ENCODE measurements at places on chromosomes 7 and 10.

DNA sequence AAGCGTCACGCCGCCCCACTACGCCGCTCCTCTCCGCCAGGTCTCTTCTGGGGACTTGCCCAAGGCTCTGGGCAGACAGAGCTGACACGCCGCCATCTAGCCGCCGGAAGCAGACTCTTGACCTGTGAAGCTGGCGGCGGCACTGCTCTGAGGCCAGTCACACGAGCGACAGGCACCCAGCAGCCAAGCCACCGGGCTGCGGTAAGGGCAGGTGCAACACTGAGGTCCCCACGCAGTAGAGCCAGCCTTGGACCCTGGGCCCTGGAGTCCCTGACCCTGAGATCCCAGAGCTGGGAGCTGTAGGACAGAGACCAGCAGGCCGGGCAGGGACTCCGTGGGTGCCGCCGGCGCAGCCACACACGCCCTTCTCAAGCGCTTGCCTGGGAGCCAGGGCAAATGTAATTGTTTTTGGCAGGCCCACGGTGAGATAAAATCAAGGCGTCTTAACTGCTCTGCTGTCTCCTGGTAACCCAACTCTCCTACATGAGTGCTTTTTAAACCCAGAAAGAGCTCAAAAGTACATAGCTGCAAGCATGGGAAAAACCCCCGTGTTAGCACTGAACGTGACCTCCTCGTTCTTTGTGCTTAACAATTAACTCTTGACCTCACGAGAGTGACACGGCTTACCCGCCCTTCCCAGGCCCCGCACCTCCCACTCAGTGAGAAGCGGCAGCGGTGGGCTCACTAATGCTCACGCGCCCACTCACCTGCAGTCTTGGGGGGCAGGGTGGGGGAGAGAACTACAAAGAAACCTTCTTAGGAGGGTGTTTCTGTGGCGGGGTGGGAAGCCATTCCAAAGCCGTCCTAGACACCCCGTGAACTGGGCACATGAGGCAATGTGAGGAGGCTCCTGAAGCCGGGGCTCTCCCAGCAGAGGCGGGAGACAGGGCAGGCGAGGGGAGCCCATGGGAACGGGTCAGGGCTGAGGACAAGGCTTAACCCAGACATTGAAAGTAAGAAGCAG, 8.5 kb downstream of the GPER1 start:
- DNase-seq: no peak

- no peak for DNase-seq
Observed at GRCh38 chr10:33387720-33388119, 53.3 kb upstream of the NRP1 start.

- no peak for DNase-seq
Observed at GRCh38 chr7:120933475-120933874, 17.1 kb upstream of the ING3 start.

GRCh38 chr7:18648849-18649758, 153.6 kb downstream of the HDAC9 start:
- DNase-seq: no peak

DNA sequence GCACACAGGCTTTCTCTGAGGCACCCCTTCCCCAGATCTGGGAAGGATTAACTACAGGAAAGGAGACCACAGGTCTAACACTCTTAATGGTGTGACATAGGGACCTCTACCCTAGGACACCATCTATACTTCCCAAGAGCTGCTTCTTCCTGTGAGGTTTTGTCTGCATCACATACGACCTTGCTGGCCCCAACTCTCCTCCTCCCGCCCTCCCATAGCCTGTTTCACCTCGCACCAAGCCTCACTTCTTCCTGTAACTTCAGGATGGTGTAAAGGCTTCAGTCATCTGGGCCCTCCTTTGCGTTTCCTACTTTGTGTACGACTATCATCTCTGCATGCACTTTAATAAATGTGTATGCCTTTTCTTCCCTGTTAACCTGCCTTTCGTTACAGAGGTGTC, 274.3 kb downstream of the KLF6 start:
- no peak for DNase-seq

GRCh38 chr10:625751-626711, 63.4 kb downstream of the DIP2C start:
- no peak for DNase-seq

GRCh38 chr7:139598642-139599041, 75.2 kb downstream of the CLEC2L start:
- no peak for DNase-seq

DNA sequence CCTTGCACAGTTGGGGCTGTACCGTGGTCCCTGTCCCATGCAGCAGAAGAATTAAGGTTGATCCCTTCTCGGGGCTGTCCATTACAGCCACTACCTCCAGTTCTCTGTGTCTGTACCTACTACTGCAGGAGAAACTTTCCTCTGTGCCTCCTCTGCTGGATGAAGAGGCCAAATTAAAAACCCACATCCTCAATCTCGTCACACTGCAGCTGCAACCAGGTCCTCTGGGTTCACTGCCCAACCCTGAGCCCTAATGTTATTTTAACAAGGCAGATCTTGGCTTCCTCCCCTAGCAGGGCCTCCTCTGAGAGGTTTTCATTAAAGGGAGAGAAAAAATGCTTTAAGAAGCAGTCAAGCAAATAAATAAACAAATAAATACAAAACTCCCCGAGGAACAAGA, 66.6 kb downstream of the PLXNA4 start:
- DNase-seq: peak; percentile 44

DNA sequence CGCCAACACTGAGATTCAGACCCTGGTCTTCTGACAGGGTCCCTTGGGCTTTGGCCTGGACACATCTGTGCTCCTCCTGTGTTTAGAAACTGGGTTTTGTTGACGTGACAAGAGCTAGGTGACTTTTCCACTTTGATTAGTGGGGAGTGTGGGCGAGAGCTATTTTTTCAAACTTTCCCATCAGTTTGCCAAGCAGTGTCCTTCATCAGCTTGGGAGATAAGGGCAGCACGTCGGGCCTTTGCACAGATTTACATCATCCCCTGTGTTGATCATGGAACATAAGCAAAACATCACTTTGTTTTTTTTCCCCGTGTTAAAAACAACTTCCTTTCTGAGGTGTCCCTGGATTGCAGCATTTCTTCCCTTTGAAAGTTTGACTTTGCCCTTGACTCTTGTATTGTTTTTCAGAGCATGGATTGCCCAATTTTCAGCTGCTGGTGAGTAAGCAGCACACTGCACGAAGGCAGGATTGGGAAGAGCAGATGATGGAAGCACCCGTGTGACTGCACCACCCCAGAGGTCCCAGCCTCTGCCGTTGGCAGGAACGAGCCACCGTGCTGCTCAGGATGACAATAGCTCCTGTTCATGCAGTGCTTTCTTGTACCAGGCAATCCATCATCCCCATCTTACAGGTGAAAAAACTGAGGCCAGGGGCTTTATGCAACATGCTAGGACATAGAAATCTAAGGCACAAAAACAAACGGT, 6.4 kb upstream of the IGFBP1 start:
- peak; percentile 14 for DNase-seq

DNA sequence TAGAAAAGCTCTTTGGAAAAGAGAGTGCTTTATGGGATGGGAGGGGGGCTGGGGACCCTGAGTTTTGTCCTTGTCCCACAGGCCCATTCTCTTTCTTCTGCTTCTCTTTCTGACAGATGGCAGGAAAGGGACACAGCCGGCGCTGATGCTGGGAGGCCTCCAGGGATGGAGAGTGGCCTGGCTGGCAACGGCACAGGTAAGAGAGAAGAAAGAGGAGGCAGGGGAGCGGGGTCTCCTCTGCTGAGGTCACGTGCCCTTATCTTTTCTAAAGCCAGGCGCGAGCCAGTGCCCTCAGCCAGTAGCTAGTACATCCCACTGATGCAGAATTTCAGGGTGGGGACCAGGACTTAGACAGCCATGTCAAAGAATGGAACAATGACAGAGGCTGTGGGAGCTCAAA, 9.2 kb downstream of the ZNF775 start:
- DNase-seq: no peak

GRCh38 chr7:95646350-95646749, 50.0 kb upstream of the PDK4 start:
- no peak for DNase-seq

GRCh38 chr7:149459540-149460452, 1.1 kb downstream of the ZNF777 start:
- DNase-seq: no peak

- no peak for DNase-seq
Observed at GRCh38 chr10:28810057-28810870, 132.9 kb downstream of the BAMBI start.

DNA sequence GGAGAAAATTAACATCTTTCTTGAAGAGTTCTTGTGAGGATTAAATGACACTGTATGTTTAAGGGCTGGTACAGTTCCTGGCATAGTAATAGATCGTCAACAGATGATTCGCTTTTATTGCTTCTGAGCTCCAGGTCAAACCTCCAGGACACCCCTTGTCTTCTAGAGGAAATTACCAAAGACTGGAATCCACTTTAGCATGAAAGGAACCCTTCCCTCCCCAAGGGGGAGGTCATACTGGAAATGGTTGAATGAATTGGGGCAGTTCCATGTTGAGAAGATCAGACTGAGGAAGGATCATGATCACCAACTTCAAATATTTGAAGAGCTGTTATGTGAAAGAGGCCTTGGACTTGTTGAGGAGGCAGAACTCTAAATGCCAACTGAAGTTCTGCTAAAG, 8.9 kb downstream of the NFE2L3 start:
- DNase-seq: no peak

DNA sequence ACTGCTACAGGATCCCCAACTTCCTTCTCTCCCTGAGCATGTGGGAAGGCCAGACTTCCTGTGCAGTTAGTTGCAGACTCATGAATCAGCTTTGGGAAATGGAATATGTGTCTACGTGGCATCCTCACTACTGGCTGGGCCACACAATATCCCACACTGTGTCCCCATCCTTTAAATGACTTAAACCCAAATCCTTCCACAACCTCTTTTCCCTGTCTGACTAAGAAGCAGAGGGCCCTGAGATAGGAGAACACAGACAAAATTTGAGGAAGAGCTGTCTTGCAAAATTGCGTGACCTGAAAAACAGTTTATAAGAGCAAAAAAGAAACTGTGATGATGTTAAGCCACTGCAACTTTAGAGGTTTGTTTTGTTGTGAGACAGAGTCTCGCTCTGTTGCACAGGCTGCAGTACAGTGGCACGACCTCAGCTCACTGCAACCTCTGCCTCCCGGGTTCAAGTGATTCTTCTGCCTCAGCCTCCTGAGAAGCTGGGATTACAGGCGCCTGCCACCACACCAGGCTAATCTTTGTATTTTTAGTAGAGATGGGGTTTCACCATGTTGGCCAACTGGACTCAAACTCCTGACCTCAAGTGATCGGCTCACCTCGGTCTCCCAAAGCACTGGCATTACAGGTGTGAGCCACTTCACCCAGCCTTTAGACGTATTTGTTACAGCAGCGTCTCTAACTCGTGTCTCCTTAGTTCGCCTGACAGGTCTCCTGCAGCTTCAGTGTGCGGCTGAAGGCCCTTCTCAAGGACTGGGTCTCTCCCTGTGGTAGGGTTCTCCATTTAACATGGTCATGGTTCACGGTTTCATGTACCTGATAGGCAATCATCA, 46.9 kb upstream of the SFMBT2 start:
- DNase-seq: no peak

DNA sequence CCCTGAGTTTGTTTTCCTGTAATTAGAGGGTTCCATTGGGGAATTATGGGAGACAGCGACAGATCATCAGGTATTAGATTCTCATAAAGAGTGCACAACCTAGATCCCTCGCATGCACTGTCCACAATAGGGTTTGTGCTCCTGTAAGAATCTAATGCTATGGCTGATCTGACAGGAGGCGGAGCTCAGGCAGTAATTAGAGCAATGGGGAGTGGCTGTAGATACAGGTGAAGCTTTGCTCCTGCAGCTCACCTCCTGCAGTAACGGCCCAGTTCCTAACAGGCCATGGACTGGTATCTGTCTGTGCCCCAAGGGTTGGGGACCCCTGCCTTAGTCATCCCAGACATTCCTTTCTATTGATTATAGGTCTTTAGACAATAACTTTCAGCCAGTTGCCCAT, 894 bp upstream of the ZSCAN21 start:
- DNase-seq: no peak

- no peak for DNase-seq
Observed at GRCh38 chr7:158067219-158067930, 520.2 kb downstream of the PTPRN2 start.

DNA sequence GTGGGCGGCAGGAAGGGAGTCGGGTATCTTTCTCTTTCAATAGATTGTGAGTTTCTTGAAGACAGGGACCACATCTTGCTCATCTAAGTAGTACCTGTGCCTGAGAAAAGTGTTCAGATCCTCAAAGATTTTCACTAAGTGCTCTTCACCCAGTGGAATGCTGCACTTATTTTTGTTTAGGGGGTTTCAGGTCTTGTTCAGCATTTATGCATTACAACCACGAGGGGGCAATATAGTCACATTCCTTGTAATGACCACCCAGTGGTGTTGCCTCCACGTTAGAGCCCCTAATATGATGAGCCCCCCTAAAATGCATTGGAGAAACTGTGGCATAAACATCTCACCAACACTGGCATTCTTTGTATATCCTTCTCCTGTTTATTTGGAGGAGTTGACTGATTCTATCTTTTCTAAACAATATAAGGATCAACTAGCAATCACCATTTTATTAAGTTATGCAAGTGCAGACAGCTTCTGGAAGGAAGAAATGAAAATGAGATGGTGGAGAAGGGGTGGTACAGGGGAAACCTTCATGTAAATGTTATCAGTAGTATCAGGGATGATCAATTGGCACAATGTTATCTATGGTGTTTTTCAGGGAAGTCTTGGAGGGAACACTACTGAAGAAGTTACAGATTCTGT, 3.1 kb upstream of the PAPSS2 start:
- peak; percentile 33 for DNase-seq

All from activated CD8-positive, alpha-beta T cell treated with anti-CD3 and anti-CD28 coated beads, Interleukin-2, amount 10 ng/mL, durations not matched to agents 7 days and 5 days (primary cell).